Articular chondrocyte of knee joint (primary cell): ENCODE measurements at places on chromosomes 1 and 21. TPM values are rescaled to one million over a fixed set of nuclear protein-coding genes. Genes with fewer than 3 reads are reported as not detected.

The LCE1C gene
- not detected in 2 replicates for total RNA-seq

The RGS8 gene
- 0.78 and 1.5 TPM in 2 replicates for total RNA-seq

The RGS1 gene
- total RNA-seq = 0.43 TPM in 1 of 2 replicates, not detected in the other

The FAM167B gene
- total RNA-seq = 1.8 and 3.0 TPM in 2 replicates

The ERO1B gene
- 5.2 and 6.6 TPM in 2 replicates for total RNA-seq

The LDLRAD1 gene
- total RNA-seq = not detected in 2 replicates

The CADM3 gene
- 0.26 and 1.2 TPM in 2 replicates for total RNA-seq

The TINAGL1 gene
- 25.0 and 31.8 TPM in 2 replicates for total RNA-seq

The SPRR2A gene
- not detected in 2 replicates for total RNA-seq

The OR2W3 gene
- 0.11 and 0.39 TPM in 2 replicates for total RNA-seq
